ENCODE measurements at places on chromosomes 2 and 18.
A peak's percentile ranks its signal among the peaks of the same experiment; 100 is the strongest.

- DNase-seq = no peak
Observed at GRCh38 chr2:120382541-120383144, 36.7 kb downstream of the INHBB start.

DNA sequence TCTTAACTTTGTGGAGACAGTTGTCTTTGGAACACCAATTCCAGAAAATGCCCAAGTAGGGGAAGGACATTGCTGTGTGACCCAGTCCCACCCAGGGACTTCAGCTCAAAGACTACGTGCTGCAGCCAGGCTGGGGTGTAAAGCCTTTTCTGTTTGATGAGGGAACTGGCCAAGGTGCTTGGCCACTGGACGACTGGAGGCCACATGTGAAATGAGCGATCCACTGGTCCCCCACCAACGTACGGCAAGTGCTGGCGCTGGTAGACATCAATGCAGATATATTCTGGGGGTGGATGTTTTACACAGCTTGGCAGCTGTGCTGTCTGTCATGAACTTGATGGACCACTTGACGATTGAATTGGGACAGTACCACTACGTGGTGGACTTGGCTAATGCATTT is 582.5 kb upstream of the HNMT start:
- no peak for DNase-seq

DNA sequence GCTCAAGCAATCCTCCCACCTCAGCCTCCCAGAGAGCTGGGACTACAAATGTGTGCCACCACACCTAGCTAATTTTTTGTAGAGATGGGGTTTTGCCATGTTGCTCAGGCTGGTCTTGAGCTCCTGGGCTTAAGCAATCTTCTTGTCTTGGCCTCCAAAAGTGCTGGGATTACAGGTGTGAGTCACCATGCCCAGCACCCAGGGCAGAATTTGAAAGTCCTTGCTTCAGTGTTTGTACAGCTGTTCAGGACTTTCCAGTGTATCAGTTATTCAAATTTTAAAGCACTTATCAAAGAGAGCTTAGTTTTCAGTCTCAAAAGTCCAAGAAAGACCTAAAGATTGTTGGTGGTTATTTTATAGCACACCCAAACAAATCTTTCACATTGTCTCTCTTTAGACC is 43.6 kb upstream of the VPS54 start:
- no peak for DNase-seq

- no peak for DNase-seq
Observed at GRCh38 chr2:197261808-197262226, 48.8 kb downstream of the ANKRD44 start.

GRCh38 chr2:23843051-23843976 is 83.6 kb downstream of the ATAD2B start:
- DNase-seq = peak; percentile 50

GRCh38 chr18:10913919-10914318 is 235.4 kb downstream of the PIEZO2 start:
- DNase-seq = no peak

DNA sequence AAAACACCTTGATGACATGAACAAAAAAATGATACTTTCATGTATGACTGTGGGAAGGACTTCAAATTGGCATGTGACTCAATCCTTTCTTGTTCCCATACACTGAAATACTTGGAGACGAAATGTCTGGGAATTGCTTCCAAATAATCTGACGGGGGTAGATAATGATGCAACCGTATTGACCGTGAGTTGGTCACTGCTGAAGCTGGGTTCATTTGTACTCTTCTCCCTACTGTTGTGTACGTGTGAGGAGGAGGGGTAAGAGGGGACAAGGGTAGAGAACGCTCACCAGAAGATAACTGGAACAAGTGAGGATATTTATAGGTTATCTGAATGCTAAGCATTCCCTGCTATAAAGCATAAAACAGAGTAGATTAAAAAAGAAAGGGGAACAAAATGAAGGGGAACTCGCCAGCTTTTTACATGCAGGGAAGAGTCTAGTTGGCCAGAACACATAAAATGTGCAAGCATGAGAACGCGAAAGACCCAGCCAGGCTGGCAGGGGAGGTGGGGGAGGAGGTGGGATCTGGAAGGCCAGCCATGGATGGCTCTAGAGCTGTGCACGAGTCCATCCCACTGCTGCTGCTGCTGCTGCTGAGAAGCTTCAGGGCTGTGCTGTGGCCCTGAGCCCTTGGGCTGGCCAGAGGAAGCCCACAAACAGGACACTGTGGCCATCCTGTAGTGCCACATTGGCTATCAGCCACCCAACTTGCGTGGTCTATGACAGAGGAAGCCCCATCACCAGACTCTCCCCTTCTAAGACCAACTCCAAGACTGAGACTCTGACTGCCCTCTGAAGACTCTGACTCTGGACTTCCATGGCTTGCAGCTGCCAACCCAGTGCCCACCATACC is 15.2 kb upstream of the CETN1 start:
- no peak for DNase-seq

DNA sequence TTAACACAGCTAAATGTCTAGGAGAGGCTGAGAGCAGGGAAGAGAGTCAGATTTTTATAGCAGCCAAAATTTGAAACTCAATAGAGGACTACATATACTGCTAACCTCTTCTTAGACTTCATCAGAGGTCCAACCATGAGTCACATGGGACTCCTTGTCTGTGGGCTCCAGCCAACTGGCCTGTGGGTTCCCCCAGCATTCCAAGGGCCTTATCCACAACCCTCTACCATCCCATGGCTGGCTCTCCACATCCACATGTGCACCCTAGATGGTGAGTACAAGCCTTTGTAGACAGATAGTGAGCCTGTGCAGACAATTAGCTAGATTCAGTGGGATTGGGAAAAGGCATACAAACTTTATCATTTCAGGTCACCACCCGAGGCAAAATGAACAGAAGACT is 901.9 kb upstream of the ZEB2 start:
- peak; percentile 18 for DNase-seq

GRCh38 chr2:486371-486770 is 190.8 kb downstream of the TMEM18 start:
- DNase-seq = no peak

DNA sequence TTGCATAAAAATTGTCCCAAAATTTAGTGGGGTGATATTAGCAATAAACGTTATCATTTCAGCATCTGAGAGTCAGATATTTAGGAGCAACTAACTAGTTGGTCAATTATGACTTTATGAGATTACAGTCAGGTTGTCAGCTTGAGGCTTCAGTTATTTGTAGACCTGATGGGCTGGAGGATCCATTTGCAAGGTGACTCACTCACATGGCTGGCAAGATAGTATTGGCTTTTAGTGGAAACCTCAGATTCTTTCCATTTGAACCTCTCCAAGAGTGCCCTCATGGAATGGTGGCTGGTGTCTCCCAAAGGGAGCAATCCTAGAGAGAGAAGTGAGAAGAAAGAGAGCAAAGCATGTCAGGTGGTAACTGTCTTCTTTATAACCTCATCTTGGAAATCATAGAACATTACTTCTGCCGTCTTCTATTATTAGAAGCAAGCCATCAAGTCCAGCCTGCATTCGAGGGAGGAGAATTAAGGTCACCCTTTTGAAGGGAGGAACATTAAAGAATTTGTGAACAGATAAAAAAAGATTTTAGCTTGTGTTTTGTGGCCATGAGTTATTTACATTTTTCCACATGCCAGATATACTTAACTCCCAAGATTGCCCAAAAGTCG is 92.5 kb downstream of the HAUS1 start:
- no peak for DNase-seq

- DNase-seq = no peak
Observed at GRCh38 chr18:44539926-44540325, 140.8 kb upstream of the SETBP1 start.

- no peak for DNase-seq
Observed at GRCh38 chr18:48923746-48924629, 26.8 kb downstream of the SMAD7 start.

GRCh38 chr18:74597034-74597661 is 522 bp upstream of the ZNF407 start:
- peak; percentile 78 for DNase-seq

GRCh38 chr18:35491700-35492077 is 6.1 kb downstream of the INO80C start:
- no peak for DNase-seq

GRCh38 chr2:12465631-12466135 is 251.1 kb upstream of the TRIB2 start:
- no peak for DNase-seq

GRCh38 chr2:107511970-107512789 is 314.5 kb upstream of the RGPD4 start:
- no peak for DNase-seq

GRCh38 chr2:28447086-28447485 is 48.8 kb upstream of the PLB1 start:
- no peak for DNase-seq

DNA sequence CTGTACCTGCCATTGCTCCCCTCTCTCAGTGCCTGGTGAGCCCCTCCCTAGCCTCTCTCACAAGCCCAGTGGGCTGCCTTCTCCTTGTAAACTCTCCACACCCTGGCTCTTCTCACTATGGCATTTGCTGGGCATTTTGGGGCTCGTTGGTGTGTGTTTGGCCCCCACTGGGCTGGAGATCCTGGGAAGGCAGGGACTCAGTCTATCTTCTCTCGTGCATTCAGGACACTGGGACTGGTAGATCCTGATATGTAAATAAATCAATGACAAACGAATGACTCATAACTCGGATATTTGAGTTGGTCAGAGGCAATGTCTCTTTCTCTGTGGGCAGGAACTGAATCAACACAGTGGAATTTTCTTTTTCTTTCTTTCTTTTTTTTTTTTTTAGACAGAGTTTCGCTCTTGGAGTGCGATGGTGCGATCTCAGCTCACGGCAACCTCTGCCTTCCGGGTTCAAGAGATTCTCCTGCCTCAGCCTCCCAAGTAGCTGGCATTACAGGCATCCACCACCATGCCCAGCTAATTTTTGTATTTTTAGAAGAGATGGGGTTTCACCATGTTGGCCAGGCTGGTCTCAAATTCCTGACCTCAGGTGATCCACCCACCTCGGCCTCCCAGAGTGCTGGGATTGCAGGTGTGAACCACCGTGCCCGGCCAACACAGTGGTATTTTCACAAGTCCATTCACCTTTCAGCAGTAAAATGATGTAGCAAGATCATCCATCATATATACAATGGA is 144.6 kb upstream of the SPRED2 start:
- DNase-seq = peak; percentile 84

DNA sequence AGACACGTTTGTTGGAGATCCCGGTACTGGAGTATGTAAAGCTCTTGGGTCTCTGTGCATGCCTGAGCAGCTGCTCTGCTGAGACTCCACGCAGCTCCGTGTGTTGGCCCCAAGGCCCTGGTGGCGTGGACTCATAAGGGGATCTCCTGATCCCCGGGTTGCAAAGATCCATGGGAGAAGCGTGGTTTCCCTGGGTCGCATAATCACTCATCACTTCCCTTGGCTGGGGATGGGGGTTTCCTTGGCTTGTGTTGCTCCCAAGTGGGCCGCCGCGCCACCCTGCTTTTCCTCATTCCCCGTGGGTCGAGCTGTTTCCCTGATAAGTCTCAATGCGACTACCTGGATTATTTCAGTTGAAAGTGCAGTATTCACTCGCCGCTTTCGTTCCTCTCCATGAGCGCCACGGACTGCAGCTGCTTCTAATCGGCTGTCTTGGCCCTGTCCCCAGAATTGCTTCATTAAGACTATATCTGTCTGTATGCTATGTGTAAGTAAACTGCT is 76.0 kb downstream of the EPC2 start:
- DNase-seq = peak; percentile 50

Data from AG20443 (cell line).